Stimulated activated CD8-positive, alpha-beta memory T cell treated with anti-CD3 and anti-CD28 coated beads, Interleukin-4, amount 100 ng/mL, for 1 hour (primary cell): ENCODE measurements at places on chromosomes 12 and 14.

DNA sequence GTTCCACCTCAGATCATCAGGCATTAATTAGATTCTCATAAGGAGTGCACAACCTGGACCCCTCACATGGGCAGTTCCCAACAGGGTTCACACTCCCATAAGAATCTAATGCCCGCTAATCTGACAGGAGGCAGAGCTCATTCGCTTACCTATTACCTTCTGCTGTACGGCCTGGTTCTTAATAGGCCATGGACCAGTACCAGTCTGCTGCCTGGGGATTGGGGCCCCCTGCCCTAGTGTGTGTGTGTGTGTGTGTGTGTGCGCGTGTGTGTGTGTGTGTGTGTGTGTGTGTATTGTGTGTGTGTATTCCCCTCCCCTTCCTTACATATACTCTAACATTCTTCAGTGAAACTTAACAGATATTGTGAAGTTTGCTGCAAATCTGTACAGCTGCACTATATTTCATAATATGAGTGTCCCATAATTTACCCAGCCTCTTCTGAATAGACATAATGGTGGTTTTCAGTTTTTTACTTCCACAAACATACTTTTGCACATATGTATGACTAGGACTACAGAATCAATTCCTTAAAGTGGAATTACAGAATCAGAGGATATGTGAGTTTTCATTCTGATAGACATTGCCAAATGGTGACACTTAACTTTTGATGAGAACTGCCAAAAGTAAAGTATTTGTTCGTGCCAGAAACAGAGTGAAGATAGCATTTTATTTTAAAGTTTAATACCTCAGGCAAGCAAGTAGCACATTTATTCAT is 205.2 kb upstream of the EEA1 start:
- no peak for DNase-seq

DNA sequence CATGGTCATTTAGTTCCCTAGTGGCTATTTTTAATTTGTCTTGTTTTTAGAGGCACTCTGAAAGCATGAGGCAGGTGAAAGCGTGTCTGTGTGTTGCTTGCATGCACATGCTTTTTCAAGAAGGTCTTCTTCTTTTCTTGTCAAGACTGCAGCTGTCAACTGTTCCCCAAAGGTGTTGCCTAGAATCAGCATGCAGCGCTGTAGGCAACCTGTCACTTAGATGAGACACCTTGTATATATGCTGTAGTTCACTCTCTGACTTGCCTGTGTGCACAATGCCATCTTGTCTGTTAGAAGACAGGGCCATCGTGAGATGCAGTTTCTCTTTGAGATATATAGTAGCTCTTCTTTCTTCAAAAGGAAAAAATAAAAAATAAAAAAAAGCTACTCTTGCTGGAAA is 885.7 kb downstream of the DIO2 start:
- DNase-seq = no peak

- DNase-seq = no peak
Measured at GRCh38 chr14:20110438-20110837, at the start of gene OR4K17. Gene OR4K17, plus strand, starts transcription at chr14:20110739. Its CDS starts 6,761 bp downstream, at chr14:20117500.

DNA sequence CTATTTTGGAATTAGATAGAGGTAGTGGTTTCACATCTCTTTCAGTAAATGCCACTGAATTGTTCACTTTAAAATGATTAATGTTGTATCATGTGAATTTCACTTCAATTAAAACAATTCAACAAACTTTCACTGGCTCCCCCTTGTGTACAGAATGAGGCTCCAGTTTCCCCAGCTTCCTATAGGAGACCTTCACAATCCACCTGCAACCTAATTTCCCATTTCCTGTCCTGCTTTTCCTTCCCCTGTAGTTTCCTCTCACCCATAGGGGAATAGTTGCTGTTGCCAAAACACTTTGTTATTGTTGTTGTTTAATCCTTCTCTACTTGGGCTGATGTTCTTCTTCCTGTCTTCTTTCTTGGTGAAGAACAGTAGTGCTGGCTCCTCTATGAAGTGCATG is 59.8 kb downstream of the NPAS3 start:
- no peak for DNase-seq

GRCh38 chr14:93090826-93091555 is 24.7 kb downstream of the ITPK1 start:
- DNase-seq = no peak

DNA sequence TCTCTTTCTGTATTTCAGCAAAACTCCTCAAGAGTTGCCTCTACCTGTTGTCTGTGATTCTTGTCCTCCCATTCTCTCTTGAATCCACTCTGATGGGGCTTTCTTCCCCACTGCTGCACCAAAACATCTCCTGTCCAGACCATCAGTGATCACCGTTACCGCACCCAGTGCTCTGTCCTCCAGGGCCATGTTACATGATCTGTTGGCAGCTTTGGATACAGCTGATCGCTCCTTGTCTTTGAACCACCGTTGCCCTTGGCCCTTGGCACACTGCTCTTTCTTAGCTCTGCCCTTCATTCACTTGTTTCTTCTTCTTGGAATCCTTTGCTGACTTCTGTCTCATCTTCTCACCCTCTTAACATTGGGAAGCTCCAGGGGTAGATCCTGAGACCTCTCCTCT is 333.7 kb upstream of the FKBP4 start:
- no peak for DNase-seq

- no peak for DNase-seq
Measured at GRCh38 chr12:26014085-26014484, 55.6 kb downstream of the RASSF8 start.

- no peak for DNase-seq
Measured at GRCh38 chr12:109203480-109203879, 87.1 kb downstream of the ACACB start.

DNA sequence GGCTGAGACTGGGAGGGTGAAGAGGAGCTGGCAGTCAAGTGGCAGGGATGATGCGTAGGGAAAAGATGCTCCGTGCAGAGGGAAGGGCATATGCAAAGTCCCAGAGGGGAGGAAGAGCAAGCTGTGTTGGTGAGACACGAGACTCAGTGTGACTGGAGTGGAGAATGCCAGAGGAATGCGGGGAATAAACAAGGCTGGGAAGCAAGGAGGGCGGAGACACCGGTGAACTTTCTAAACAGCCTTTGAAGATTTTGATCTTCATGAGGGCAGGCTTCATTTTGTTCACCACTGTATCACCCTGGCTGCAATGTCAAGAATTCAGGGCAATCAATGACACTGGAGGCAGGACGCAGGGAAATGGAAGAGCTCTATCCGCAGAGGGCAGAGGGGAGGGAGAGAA is 535.8 kb downstream of the FUT8 start:
- no peak for DNase-seq

DNA sequence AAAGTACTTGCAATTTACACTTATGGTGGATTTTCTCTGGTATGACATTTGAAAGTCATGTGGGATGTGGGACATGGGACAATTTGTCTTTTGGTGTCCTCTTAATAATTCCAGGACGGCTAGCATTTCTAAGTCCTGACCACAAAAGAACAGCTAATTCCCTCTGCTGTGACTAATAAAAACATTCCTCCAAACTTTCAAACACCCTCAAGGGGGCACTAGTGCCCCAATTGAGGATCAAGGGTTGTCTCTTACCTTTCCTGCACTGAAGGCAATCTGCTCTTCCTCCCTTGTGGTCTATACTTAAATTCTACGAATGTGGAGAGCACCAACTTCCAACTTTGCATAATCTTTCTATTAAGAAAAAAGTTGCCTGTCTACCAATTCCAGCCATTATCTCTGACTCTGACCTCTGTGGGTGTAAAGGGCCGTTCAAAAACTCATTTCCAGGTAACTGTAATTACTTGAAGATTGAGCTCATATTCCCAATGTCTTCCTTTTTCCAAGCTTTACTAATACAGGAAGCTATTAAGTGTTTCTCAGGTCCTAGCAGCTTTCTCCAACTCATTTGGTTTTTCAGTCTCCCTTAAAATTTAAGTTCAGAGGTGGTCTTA is 210.2 kb downstream of the PTPRO start:
- no peak for DNase-seq

DNA sequence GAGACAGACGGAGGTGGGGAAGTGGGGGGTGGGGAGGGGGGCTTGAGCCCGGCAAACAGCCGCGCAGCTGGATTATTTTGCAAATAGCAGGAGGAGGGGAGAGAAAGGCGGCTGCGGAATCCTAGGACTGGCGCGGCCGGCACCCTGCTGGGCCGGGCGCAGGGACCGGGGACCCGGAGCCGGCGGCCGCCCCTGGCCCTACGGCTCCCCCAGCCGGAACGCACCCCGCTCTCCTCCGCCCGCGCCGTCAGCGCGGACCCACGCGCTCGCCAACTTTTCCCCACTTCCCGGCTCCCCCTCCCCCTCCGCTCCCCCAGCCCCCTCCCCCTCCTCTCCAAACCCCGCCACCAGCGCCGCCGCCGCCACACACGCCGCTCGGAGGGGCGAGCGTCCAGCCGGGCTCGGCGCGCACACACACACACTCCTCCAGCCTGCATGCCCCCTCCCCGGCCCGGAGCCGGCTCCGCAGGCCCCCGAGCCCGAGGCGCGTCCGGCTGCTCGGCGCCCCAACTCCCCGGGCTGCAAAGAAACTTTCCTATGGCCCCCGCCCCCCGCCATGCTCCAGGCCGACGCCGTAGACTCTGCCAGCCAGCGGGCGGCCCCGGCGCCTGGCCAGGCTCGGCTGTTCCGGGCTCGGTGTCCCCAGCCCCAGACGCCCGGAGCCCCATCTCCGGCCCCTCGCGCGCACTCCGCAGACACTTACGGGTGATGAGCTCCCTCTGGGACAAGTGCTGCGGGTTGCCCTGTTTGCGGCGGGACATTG is 1.4 kb downstream of the BCL11B start:
- DNase-seq = no peak

DNA sequence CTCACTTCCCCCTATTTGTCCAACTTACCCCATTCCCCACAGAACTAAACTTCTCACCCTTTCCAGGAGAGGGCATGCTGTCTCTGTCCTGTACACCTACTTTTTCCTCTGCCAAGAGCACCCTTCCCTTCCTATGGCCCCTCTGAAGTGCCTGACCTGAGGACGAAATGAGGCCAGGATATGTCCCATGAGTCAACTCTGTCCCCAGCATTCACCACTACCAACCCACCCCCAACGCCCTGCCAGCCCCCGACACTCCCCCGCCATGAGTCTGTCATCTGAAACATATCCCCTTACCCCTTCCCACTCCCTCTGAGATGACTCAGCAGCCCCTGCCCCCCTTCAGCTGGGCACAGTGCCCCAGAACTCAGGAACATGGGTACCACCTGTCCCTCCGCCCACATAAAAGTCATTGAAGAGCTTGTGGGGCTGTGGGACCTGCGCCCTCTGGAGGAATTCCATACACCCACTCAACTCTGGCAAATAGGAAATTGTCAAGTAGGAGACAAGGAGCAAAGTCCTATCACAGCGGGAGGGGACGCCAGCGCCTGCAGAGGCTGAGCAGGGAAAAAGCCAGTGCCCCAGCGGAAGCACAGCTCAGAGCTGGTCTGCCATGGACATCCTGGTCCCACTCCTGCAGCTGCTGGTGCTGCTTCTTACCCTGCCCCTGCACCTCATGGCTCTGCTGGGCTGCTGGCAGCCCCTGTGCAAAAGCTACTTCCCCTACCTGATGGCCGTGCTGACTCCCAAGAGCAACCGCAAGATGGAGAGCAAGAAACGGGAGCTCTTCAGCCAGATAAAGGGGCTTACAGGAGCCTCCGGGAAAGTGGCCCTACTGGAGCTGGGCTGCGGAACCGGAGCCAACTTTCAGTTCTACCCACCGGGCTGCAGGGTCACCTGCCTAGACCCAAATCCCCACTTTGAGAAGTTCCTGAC is 26.3 kb downstream of the ITGA7 start:
- no peak for DNase-seq

GRCh38 chr12:77323788-77324415 is 258.5 kb upstream of the E2F7 start:
- DNase-seq = no peak

GRCh38 chr14:96237641-96238040 is 18.4 kb upstream of the BDKRB1 start:
- DNase-seq = no peak

DNA sequence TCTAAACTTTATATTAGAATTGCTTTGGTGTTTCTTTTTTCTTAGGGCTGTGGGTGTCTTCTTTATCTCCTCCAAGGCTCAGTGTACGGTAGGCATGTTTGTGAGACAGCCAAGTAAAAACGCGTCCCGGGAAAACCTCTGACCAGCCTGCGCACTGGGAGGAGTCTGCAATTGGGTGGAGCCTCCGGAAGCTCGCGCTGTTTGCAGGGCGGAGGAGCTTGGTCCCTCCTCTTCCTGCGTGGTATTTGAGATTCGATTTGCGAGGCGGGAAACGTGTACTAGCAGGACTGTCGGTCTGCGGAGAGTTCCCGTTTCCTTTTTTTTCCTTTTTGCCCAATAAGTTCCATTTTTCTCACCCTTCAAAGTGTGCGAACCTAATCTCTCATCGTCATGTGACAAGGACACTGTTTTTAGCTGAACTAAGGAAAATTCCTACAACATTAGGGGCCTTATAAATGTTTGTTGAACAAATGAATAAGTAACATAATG is 182.1 kb upstream of the OTX2 start:
- no peak for DNase-seq

DNA sequence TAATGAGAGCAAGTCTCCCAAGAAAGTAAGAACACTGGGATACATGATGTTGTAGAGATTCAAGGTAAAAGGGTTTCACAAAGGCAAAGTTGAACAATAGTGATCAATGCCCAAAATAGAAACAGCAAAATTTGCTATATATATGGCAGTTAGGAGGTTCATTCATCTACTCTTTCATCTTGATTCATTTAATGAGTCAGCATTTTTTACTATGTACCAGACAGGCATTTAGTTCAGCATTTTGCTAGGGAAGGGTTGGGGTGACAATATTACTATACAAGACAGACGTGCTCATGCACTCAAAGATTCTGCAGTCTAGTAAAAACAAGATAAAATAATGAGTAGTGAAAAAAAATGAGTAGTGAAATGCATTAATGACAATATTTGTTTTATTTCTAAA is 264.9 kb upstream of the LMO3 start:
- no peak for DNase-seq

DNA sequence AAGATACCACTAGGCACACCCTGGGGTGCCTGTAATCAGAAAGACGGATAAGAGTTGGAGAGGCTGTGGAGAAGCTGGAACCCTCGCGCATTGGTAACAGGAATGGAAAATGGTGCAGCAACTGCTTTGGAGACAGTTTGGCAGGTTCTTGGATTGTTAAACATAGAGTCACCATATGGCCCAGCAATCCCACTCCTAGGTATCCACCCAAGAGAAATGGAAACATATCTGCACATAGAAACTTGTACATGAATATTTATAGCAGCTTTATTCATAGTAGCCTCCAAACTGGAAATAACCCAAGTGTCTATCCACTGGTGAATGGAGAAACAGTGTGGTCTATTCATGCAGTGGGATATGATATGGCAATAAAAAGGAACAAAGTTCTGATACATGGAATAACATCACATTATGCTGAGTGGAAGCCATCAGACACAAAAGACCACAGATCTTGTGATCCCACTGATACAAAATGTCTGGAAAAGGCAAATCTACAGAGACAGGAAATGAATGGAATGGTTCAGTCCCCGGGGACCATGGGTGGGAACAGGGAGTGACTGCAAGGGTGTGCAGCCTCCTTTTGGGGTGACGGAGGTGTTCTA is 45.4 kb downstream of the JAG2 start:
- no peak for DNase-seq
